ENCODE measurements at places on chromosomes 3 and 15.

- DNase-seq, result no peak
These were observed 11.7 kb downstream of the BCL2L10 start for GRCh38 chr15:52100807-52101442.

DNA sequence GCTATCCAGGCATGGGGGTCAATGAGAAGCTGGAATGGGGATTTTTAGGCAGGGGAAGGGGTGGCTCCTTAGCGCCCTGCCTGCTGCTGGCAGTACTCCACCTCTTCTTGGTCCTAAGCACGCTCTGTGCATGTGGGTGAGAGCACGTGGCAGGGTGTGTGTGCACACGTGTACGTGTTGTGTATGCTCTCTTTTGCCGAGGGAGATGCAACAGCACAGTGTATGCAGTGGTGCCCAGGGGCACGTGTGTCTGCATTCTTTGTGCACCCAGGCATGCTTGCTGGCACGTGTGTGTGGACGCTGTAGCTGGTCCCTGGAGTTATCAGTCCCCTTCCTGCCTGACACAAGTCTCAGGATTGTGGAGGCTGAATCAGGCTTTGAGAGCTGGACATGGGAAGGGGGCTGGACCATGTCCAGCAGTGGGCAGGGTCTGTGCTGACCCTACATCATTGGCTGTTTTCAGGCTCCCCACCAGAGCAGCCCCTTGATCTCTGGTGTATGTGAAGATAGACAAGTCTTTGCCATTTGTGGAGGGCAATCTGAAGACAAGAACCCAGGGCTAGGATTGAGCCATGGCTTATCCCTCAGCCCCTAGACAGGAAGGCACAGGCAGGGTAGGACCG, 1.9 kb upstream of the CAMKV start:
- no peak for DNase-seq

GRCh38 chr3:137099364-137100219, 141.8 kb downstream of the IL20RB start:
- DNase-seq, result no peak

DNA sequence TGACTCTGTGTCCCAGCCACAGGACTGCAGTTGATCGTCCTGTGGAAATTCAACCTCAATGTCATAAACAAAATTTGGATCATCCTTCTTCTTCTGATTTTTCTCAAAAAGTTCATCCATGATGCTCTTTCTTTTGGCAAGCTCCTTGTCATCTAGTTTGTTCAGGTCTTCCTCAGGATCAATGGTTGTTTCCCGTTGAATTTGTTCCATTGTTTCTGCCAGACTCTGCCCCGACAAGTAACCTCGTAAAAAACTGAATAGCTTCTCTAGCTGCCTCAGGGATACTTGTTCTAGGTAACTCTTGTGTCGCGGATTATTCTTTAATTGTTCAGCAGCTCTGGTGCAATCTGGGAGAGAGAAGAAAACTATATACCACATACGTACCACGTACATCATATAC, 4.5 kb downstream of the CEP19 start:
- DNase-seq, result no peak

GRCh38 chr3:36814776-36815175, 50.4 kb upstream of the DCLK3 start:
- DNase-seq, result no peak
